Activated CD8-positive, alpha-beta memory T cell treated with anti-CD3 and anti-CD28 coated beads, Interleukin-2, amount 10 ng/mL, durations not matched to agents 7 days and 5 days (primary cell): ENCODE measurements at places on chromosomes 1 and 21.

GRCh38 chr1:86976664-86977063 is 62.2 kb downstream of the HS2ST1 start:
- DNase-seq: no peak

GRCh38 chr1:162561616-162562469 is at the start of gene UAP1:
UAP1 (plus strand) TSS chr1:162561722; CDS start chr1:162566069, 4,347 bp downstream.
- no peak for DNase-seq

- no peak for DNase-seq
Observed at GRCh38 chr1:86775395-86775794, 71.0 kb downstream of the SH3GLB1 start.

GRCh38 chr21:41232013-41232412 is 64.1 kb downstream of the BACE2 start:
- DNase-seq: no peak

DNA sequence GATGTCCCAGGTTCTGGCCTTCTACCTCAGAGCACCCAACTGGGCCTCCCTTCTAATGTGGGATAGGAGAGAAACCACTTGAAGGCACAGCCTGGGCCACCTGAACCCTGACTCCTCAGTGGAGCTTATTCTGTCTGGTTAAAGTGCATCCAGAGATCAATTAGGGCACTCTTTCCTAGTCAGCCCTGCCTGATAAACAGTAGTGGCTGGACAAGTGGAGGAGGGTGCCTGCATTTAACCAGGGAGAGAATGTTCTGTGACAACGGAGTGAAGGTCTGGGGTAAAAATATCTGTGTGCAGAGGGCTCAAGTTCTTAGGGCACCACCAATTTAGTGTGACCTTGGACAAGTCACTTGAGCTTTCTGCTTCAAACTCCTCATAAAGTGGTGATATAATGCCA is 101.8 kb downstream of the FAM78B start:
- no peak for DNase-seq

DNA sequence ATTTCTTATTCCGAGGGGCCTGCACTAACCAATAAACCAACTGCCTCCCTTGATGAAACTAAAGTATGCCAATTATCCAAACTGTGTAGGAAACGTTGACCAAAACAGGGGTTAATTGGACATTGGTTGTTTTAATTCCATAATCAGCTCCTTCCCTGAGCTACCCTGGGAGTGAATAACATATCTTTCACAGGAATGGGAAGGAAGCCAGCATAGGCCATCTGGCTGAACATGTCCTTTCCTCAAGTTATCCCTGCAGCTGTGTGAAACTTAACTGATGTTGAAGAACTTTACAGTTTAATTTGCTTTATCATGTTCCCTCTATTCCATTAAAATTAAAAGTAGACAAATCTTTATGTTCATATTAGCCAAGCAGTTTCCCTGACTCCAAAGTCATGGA is 75.4 kb downstream of the NRIP1 start:
- no peak for DNase-seq

DNA sequence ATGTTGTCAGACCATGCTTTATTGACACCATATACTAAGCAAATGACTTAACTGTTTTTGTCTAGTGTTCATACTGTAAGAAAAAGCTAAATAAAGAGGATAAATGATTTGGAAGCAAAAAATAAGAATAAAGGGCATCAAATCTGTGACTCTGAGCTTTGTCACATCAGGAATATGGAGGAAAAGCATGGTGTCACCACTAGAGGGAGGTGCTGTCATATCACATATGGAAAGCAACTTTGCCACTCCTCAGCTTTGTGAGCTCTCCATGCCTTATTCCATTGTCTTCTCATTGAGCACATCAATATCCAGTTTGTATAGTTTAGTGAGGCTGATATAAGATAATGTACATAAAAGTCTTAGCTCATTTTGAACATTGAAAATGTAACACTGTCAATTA is 20.8 kb upstream of the GBP1 start:
- DNase-seq: peak; percentile 56

DNA sequence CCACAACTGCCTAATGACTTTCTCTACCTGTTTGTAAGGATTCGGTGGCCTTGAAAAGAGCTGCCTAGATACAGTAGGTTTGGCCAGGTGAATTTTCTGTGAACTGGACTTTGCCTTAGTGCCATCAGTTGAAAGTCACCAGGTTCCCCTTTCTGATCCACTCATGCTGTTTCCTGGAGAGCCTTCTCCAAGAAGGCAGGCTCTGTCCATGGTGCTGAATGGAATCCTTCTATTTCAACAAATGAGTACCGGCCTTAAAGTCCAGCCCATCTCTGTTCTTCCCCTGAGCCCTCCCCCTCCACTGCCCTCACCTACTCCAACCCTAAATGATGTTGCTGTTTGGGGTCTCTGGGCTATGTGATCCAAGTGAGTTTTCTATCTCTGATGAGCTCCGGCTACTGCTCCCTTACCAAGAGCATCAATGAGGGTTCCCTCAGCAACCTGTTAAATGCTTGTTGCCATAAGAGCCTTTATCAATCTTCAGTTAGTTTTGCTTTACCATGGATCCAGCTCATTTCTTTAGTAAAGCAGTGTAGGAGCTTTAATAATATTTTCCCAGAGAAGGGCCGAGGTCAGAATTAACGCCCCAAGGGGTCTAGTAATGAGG is 500.4 kb downstream of the PTPRU start:
- DNase-seq: no peak

DNA sequence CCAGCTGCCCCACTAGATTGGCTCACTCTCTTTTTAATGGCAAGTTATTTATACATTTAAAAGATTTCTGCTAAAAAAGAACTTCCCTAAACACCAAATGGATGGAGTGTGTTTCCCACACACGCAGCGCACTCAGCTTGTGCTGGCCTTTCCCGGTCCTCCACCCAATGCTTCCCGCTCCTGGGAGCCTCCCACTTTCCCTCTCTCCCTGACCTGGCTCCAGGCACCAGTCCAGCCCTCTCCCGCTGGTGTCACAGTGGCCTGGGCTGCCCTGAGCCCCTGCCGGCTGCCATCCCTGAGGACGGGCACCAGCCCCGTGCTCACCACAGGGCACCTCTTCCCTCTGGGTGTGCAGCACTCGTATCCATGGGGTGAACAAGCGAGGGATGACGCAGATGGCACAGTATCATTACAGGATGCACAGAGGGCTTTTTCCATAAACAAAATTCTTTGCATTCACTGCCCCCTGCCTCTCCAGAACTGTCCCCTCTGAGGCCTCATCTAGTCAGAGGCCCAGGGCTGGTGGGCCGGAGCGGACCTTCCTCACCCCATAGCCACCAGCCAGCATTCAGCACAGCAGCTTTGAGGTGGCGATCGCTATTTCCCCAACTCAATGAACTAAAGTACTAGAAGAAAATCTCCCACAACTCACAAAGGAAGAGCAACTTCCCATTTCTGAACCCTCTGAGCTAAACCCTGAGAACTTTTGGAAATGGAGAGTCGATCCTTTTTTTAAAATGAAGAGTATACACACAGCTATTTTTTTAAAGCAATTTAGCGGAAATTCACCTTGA is 68.5 kb downstream of the SLC37A1 start:
- no peak for DNase-seq

DNA sequence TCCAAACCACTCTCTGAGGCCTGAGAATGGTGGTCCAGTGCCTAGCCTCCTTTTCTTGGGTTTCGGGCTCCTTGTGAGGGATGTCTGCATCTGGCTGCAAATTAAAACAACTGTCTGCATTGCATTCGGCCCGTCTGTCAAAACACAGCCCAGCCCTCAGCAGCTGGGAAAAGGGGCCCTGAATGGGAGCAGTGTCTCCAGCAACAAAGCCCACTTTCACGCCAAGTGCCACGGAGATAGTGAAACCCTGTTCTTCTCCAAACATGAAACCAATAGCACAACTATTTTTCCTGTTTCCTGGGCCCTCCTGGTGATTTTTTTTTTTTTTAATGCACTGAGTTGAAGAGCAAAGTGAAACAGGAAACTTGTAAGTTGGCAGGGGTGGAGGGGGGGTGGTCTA is 138.4 kb downstream of the PLXNA2 start:
- no peak for DNase-seq

DNA sequence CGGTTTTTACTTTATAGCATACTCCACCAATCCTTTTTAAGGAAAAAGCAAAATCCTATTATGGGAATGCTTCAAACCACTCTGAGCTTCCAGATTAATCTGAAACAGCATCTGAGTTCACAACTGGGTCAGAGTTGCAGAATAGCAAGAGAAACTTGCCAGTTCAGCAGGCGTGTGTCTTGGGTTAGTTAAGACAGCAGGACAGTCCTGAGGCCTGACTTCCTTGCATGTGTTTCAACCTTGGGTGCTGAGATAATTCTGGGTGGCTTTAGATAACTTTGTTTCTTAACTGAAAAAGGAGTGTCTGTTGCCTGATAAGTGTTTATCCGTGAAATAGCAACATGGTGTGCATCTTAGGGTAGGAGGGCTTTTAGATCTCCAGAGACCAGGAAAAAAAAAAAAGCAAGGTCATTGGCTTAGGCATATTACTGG is 169.2 kb downstream of the DHRS3 start:
- DNase-seq: no peak

- no peak for DNase-seq
Observed at GRCh38 chr1:77834771-77835334, 53.6 kb upstream of the NEXN start.

DNA sequence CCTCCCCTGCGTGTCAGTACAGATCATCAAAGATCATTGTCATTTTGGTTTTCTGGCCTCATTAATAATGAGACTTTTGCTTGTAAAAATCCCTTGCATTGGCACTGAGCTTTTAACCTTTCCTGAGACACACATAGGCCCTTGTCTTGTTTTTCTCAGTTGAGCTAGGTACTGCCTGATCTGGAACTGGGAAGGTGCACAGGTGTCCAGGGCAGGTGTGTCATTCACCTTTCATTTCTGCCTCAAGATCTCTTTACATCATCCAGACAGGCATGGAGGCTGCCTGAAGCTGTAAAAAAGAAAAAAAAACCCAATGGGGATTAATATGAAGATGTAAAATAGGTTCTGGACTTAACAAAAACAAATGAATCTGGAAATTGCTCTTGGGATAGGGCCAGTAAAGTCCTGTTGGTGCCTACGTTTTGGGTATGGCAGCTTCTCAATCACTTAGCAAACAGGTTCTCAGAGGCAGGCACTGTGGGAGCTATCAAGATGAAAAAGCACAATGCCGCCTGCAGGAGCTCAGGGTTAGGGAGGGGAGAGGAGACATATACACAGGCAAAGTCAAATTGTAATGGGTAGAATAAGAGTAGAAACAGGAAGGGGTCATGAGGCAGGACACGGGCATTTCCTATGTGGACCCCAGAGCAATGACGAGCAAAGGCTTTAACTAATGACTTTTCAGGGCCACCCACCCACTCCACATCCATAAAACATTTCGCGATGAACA is 1.0 kb upstream of the KCNC4 start:
- no peak for DNase-seq

GRCh38 chr1:174158767-174159251 is 511 bp upstream of the RABGAP1L start:
- DNase-seq: no peak

DNA sequence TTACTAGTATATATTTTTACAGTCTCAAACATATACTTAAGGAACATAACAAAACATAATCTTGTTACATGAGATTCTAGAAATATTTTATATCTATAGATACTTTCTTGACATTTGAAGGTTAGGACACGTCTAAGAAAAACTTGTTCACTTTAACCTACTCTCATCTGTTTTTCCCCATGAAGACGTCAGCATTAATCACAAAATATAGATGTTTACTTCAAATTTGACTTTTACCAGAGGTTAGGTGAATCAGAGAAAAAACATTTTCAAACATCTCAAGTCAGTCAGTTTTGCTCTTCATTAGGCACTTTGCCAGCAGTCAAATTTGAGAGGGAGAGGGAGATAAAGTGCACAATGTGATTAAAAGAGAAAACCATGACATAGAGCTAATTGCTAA is 47.7 kb downstream of the BRINP3 start:
- DNase-seq: no peak

GRCh38 chr1:82969340-82969739 is 1029.6 kb downstream of the TTLL7 start:
- DNase-seq: no peak

DNA sequence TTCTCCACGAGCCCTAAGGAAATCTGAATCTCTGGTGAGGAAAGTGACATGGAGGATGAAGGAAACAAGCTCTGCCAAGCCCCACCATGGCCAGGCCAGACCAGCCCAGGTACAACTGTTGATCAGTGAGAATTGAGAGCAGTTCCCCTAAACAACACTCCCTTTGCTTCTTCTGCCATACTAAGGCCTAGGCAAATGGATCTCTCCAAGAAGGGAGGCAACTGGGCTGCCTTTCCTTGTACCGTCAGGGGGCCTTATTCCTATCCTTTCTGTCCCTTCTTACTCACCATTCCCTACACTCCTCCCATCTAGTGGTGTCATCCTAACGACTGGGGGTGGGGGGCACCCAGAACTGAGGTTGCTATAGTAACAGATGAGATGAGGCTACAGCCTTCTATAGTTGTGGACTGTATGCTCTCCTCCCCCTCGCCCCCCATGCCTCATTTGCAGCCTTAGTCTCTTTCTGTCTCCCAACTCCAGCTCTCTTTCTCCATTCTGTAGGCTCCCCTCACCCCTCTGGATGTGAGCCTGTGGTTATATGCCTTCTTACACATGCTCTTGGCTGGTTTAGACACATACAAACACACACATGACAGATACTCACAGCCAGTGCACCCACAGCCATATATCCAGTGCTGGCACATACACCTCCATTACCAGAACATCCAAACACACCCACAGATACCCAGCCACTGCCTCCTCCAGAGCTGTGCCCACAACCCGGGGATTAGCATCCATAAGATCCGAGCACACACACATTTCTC is 3.6 kb downstream of the PEA15 start:
- peak; percentile 9 for DNase-seq

GRCh38 chr1:236141447-236142252 is 689 bp upstream of the GPR137B start:
- DNase-seq: no peak

DNA sequence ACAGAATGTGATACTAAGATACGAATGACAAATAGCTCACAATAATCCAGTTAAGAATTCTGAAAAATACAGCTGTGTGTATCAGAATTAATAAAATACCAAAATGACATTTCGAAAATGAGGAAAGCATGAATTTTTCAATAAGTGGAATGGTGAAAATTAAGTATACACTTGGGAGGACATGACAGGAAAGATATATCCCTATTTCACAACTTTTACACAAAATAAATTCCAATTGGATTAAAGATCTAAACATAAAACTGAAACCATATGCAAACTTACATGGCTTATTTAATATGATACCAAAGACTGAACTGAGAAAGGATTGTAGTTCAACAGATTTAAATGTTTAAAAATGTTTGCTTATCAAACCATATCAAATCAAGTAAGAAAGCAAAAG is 510.4 kb upstream of the ADAMTS5 start:
- DNase-seq: no peak

GRCh38 chr1:178376008-178376407 is 120.8 kb downstream of the CLEC20A start:
- no peak for DNase-seq

DNA sequence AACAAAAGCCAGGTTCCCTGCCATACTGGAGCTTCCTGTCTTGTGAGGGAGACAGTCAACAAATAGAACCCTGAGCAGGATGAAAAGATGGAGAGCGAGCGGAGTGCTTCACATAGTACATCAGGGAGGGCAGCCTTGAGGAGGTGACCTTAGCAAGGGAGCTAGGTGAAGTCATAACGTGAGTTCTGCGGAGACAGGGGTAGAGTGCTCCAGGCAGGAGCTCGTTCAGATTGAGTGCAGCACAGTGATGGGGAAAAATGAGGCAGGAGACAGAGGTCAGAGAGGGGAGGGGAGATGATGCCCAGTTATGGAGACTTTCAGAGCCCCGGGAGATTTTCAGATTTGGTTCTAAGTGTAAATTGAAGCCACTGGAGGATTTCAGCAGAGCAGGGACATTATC is 15.3 kb upstream of the CLIC6 start:
- no peak for DNase-seq
